ENCODE measurements at places on chromosomes 1 and 21.

- no peak for DNase-seq
These were observed 47.5 kb upstream of the FOXO6 start for GRCh38 chr1:41313661-41314131.

DNA sequence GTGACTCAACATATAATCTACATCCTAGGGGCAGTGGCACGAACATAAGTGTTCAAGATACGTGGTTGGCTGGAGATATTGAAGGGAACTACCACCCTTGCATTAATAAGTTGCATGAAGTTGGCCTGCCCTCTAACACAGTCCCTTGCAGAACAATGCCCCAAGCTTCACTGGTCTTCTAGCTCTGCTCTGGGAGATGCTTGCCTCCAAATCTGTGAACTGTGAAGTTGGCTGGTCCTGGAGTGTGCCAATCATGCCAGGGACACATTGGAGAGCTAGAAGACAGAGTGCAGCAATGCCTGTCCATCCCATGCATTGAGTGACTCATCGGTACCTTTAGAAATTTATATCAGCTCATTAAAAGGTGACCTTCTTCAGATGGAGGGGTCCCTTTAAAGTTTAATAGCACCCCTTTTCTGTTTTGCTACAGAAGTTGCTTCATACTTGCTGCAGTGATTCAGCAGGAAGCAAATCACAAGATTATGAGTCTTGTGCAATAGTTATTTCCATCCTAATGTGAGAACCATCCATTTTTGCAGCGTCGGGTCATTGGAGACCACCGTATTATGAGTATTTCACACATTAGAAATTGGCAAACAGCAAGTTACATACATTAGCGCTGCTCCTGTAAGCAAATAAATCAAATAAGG, 55.2 kb upstream of the KAZN start:
- DNase-seq = no peak

DNA sequence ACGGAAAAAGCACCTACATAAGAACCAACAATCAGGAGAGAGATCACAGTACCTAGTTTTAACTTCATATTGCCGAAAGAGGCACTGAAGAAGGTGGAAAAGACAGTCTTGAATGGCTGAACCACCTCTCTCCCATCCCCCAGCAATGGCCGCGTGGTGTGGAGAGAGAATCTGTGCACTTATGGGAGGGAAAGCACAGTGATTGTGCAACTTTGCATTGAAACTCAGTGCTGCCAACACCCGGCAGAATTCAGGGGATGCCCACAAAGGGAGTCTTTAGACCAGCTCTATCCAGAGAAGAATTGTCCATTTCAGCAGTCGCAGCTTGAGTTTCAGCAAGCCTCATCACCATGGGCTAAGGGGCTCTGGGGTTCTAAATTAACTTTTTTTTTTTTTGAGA, 186.3 kb upstream of the USP25 start:
- no peak for DNase-seq

- no peak for DNase-seq
These were observed 6.6 kb downstream of the MR1 start for GRCh38 chr1:181040284-181040865.

DNA sequence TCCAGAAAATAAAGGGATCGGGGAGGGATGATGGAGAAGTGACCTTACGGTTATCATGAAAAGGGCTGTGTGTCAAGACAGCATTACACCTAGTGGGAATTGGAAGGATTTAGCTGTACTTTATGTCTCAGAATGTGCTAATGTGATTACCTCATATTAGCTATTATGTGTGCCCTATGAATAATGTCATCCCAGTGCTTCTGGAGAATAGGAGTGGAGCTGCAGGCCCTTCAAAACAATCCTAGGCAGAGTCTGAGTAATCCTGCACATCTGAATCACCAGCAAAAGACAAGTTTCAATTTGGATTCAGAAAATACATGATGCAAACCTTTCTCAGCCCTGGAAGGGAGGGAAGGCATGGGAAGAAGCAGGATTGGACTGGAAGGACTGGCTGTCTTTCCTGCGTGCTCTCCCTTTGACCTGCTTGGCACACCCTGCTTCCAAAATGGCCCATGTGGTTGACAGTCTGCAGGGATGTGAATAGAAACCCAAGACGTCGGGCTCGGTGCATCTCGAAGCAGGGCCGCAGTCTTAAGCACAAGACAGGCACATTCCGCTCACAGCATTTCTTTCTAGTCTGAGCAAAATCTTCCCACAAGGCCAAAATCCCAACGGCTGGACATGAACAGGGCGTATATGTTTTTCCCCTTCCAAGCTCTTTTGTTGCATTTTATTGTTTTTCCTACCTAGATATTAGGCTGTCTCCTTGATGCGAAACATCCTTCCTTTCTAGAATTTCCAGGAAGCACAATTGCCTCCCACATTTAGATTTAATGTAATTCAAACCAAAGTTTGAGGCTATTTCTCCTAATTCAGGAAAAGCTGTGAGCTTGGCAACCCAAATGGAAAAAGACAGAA, 54.3 kb upstream of the TARBP1 start:
- no peak for DNase-seq

- no peak for DNase-seq
These were observed 21.5 kb upstream of the PTPRF start for GRCh38 chr1:43509007-43509739.

GRCh38 chr1:51058858-51059257, 43.2 kb upstream of the C1orf185 start:
- DNase-seq = no peak

DNA sequence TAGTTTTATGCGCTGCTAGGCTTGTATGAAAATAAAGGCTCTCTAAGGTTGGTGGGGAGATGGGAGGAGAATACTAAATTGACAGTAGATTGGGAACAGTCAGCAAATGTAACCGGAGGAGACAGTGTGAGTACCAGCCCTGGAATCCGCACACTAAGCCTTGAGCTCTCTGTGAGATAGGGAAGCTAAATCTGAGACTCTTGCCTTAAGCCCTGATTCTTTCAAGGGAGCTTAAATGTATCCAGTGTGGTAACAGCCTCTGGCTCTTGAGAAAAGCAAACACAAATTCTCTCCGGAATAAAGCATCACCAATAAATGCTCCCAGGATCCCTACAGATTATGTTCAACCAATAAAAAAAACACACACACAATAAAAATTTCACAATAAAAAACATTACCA, 33.0 kb upstream of the PDPN start:
- DNase-seq = no peak

GRCh38 chr1:157176591-157177121, 38.5 kb upstream of the ETV3 start:
- no peak for DNase-seq

DNA sequence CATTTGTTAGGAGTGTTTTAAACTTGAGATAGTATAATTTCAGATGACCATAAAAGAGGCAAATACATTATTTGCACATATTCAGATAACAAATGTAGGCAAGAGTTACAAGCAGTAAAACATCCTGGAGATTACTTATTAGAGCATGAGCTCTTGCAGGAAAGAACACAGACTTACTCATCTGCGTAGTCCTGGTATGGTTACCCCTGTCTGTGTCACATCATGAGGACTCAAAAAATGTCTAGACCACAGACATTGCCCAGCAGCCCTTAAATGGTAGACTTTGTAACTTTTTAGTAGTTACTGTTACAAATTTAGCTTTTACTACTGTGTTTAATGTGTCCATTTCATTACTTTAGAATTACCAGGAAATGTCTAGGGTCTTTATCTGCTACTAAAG, 12.8 kb downstream of the CACHD1 start:
- DNase-seq = no peak

GRCh38 chr21:15667819-15668218, 62.0 kb upstream of the USP25 start:
- no peak for DNase-seq

DNA sequence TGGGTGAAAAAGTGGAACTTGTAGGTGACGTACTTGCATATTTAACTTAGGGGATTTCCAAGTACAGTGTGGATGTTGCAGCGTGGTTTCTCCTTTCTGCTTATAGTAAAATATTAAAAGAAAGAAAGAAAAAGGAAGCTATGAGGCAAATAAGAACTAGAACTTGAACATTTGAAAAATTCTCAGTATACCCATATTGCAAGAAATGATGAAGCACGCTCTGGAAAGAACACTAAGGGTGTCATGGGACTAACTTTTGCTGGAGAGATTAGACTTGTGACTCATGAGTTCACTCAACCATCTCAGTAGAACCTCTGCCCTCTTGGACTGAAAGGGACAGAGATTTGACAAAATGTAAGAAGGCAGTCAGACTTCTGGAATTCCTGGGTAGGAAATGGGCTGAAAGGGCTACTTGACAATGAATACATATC, 704.5 kb upstream of the ADGRL4 start:
- DNase-seq = no peak

DNA sequence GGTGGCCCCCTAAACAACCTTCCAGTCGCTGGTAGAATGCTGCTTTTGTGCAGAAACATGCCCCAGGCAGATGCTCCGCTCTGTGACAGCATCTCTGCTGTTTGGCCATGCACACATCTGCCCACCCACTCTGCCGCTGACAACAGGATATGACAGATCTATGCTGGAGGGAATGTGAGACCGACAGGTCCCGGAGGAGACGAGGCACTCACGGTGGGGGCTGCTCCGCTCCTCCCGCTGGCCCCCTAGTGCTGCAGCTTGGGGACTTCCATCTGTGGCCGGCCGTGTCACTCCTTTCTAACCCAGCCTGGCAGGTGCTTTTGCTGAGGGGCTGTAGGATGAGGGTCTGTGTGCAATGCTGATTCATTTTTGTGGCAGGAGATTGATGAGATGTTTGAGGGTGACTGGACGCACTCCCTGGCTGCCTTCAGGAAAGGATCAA, 49.1 kb upstream of the DMRTB1 start:
- no peak for DNase-seq

DNA sequence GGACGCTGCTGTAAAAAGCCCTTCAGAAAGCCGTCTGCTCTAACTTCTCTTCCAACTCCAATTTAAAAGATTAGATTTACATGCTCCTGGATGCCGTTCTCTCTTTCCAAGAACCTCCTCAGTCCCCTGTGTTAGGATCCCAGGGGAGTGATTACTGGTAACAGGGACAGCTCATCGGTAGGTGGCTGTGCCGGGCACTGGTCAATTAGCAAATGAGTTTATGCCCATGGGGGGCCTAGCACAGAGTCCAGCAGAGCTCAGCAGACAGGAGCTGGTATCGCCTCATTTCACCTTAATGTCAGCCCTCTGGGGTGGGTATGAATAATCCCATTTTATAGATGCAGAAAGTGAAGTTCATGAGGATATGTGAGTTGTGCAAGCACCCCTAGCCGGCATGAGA, 191.9 kb downstream of the GRIK3 start:
- DNase-seq = no peak

DNA sequence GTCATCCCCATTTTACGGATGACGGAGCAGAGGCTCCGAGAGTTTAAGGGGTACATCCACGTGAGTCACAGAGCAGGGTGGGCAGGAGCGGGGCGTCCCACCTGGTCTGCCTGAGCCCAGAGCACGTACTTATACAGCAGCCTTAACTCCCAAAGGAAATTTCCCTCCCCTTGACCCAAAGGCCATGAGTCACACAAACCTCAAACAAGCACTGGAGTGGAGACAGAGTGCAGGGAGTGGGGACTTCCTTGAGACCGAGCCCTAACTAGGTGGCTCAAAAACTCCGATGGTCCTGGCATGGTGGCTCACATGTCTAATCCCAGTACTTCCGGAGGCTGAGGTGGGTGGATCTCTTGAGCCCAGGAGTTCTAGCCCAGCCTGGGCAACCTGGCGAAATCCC, 141.6 kb upstream of the KLHDC7A start:
- no peak for DNase-seq

DNA sequence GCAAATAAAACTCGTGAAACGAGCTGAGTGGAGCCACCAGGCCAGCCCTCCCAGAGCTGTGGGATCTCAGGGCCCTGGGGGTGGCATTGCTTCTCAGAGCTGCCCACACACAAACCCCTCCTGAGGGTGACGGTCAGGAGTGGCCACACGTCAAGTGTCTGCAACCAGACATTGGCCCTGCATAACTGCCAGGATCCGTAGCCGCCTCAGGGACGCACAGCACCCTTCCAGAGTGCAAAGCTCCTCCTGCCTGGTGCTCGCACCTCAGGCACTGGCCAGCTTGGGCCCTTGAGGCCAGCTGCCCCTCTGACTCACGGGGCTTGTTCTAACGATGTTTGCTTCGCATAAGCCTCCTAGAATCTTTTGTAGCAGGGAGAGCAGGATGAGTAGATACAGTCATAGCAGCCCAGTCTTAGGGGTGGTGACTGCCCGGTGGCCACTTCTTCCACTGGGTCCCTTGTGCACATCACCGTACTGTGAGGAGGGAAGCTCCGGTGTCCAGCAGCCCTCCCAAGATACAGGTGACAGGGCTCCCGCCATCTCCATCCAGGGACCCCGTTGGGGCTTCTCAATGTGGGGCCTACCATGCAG, 5.0 kb downstream of the WNT3A start:
- DNase-seq = no peak

DNA sequence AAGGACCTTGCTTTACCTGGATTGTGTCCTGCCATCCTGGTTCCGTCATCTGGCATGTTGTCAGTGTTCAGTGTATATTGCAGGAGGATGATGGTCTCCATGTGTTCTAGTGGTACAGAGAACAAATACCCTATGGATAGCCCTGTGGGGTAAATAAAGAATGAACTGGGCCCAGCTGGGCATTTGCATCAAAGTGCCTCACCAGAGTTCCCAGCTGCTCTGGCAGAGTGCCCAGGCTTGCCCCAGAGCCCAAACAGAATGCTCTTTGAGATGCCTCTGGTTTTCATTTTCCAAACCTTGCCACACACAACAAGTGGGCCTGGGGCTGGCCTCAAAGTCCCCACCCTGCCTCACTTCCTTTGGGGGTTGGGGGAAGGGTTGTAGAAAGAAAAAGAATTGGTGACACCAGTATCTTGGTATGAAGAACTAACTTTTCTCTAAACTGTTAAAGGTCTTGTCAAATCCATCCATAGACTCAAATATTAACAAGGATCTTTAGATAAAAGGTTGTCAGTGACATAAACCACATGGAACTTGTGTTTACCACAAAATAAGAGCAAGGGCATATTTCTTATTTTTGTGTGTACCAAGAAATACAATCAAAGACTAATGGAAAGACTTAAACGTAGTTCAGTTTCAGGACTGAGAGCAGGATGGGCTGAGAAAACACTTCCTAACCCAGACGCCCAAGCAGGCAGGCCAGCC, 82.2 kb downstream of the LMO4 start:
- DNase-seq = no peak

DNA sequence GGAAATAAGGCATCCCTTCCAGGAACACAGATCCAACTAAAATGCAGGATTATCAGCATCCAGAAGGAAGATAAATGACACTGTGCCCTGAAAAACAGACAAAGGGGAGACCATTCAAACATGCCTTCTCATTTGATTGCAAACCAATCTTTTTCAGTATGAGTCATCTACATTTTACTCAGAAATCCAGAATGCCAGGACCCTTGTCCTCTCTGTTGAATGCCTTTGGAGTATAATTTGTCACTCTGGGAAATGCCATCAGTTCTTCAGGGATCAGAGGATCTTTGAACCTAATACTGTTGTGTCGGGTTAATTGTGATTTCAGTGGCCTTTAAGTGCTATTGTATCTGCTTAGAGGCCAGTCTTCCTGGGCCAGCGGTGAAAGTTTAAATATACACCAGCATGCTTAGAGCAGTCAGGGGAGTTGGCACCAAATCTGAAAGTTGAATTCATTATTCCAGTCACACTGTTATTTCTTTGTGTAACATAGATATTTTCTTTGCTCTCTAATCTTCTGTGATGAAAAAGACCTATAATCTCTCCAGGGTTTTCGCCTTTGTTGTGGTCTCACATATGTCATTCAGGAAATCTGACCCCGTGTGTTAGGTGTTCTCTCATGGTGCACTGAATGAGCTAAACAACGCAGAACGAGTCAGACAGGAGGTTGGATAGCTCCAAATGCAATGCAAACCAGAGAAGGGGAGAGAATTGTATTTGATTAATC, 364.8 kb upstream of the SGIP1 start:
- no peak for DNase-seq
